ENCODE measurements at places on chromosomes 1 and 21.

DNA sequence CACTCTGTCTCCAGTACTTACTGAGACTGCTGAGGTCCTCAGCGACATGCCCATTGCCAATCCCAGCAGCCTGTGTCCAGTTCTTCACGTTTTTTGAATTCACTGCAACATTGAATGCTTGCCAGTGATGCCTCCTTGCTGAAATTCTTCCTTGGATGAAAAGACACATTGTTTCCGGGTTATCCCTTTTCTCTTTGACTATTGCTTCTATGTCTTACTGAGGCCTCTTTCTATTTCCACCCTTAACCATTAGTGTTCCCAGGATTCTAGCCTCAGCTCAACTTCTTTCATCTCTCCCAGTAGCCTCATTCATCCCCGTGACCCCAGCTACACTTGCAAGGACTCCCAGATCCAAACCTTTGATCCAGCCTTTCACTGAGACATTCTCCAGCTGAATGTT lies 46.5 kb upstream of the KIF26B start:
- no peak for DNase-seq

DNA sequence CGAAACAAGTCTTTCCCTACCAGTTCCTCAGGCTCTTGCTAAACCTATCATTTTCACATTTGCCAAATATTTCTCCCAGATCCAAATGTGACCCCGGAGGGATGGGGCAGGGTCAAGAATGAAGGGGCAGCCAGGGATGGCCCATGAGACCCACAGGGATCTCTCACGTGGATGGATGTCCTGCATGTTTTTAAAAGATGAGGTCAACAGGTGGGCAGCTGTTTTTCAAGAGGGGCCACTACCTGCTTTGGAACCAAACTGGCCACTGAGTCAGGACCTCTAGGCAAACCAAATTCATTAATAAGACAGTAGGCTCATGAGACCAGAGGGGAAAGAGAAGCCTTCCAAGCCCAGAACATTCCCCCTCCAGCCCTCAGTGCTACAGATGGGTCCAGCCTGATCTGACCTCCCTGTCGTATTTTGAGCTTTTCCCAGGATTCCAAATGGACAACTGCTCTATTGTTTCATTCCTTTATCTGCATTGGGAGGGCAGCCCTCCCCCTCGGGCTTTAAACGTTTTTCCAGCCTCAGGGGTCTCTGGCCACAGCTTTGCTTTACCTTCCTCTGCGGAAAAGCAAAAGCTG lies 252.5 kb upstream of the IRF2BP2 start:
- no peak for DNase-seq

DNA sequence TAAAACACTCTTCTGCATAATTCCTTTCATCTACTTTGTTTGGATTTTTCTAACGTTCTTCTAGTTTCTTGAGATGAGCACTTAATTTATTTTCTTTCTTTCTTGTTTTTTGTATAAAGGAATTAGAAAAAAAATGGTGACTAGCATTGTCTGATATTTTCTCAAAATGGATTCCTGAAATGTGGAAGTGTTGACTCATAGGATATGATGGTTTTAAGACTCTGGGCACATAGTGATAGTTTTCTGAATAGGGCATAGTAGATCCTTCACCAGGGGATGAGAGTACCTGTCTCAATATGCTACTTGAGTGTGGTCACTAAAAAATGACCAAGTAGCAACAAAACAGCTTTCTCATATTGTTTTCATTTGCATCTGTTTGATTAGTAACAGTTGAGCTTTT lies 100.9 kb downstream of the PEX14 start:
- DNase-seq = no peak

- DNase-seq = no peak
Measured at GRCh38 chr1:199490769-199491527, 536.6 kb upstream of the NR5A2 start.

GRCh38 chr1:241482761-241483250 lies 36.7 kb downstream of the FH start:
- no peak for DNase-seq

DNA sequence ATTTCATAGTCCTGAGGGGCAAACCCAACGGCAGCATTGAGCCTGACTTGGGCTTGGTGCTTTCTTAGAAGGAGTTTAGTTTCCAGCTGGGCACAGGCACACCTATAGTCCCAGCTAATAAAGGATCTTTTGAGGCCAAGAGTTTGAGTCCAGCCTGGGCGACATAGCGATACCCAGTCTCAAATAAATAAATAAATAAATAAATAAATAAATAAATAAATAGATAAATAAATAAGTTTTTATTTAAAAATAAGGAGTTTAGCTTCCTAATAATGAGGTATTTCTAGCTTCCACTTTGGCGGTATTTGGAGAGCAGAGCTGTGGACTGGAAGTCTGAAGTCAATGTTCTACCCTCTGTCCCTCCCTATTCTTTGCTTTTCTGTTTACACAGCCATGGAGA lies 186.6 kb downstream of the URB2 start:
- no peak for DNase-seq

- no peak for DNase-seq
Measured at GRCh38 chr1:192579010-192579738, 3.6 kb downstream of the RGS1 start.

- DNase-seq = no peak
Measured at GRCh38 chr1:176174108-176174507, 33.0 kb downstream of the COP1 start.

GRCh38 chr1:170590921-170591705 lies 59.1 kb downstream of the GORAB start:
- DNase-seq = no peak

DNA sequence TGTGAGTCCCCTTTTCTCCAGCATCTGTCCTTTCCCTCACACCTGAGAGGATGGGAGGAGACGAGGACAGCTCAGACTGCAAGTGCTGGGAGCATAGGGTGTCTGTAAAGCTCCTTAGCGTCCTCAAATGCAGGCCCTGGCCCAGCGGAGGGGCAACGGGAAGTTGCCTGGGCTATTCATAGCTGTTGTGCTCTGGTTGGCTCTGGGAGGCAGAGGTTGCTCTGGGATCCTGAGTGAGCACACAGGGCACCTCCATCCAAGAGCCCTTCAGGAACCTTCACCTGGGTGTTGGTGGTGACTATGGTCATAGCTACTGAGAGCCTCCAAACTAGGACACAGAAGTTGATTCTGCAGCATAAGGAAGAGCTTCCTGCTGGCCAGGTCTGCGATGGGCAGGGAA lies 2.6 kb downstream of the PADI1 start:
- no peak for DNase-seq

GRCh38 chr1:117009132-117009531 lies 7.6 kb downstream of the CD101 start:
- DNase-seq = no peak

- DNase-seq = peak; percentile 54
Measured at GRCh38 chr1:25549273-25550154, 6.1 kb downstream of the LDLRAP1 start.

DNA sequence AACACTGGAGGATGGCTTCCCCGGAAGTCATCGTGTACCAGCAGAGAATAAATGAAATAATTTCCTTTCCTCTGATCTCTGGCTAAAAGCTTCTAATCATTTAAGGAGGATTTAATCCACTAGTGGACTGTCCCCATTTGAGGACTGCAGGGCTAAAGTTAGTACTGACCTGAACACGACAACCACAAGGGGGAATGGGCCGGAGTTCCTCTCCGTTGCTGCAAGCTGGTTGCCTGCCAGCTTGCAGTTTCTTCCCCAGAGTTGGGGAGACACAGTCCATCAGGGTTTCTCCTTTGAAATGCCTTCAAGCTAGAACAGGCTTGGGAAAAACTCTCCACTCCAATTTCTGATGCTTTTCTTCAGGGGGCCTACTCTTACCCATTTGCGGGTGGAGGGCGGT lies 35.5 kb upstream of the NPL start:
- no peak for DNase-seq

DNA sequence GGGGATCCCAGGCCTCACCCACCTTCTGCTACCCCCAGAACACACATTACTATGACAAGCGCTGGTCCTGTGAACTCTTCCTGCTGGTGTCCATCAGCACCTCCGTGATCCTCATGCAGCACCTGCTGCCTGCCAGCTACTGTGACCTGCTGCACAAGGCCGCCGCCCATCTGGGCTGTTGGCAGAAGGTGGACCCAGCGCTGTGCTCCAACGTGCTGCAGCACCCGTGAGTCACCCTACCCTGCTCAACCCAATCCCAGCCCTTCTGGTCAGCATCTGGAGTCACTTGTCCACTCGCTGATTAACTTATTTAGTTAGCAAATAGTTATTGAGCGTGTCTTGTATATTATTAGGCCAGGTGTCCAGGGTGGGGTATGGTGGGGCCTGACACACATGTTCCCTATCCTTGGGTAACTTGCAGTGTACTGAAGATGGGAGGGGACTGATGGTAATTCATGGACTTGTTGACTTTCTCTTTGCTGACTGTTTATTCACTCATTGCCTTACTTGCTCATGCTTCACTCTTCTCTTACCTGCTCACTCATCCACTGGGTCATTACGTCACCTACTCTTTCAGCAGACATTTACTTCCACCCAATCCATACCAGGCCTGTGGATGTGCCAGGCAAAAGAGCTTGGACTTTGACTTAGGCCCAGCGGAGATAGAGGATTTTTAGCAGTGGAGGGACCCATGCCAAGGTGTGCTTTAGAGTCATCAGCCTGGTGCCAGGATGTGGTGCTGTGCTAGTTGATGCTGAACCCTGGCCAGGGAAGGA lies 12.9 kb upstream of the KPNA6 start:
- DNase-seq = no peak

DNA sequence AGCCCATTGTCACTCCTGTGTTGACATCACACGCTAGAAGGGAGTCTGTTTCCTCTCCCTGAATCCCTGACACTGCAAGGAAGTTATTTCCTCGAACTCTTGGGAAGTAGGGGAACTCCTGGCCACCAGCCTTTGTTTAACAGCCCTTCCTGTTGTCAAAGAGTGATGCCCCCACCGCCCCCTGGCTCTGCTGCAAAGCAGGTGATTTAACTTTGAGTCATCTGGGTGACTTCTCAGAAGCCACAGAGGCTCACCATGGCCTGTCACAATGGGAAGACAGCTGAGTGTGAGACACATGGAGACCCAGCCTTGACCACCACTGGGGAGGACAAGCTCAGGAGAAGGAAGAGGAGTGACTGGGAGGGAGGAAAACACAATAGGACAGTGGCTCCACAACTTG lies 182.8 kb downstream of the PSMG1 start:
- no peak for DNase-seq

DNA sequence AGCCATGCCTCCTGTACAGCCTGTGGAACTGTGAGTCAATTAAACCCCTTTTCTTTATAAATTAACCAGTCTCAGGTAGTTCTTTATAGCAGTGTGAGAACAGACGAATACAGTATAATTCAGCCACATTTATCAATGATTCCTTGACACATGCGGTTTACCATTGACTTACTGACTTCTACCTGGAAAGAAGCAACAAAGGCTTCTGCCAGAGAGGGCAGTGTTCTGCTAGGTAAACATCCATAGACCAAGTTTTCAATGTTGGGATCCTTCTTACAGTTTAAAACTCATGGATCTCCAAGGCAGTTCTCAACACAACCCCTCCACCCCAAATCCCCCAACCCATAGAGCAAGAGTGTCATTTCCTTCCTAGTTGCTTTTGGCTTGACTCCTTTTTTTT lies 150.6 kb downstream of the ZNF648 start:
- no peak for DNase-seq

- no peak for DNase-seq
Measured at GRCh38 chr1:168725831-168726230, 3.2 kb downstream of the DPT start.

GRCh38 chr1:233300326-233300725 lies 4.8 kb upstream of the PCNX2 start:
- DNase-seq = no peak

- no peak for DNase-seq
Measured at GRCh38 chr1:61518670-61519400, 206.1 kb downstream of the TM2D1 start.

GRCh38 chr1:159179906-159180305 lies 8.5 kb downstream of the CADM3 start:
- no peak for DNase-seq

GRCh38 chr21:36369064-36369685 lies 16.0 kb upstream of the CHAF1B start:
- DNase-seq = no peak

- no peak for DNase-seq
Measured at GRCh38 chr1:115767403-115767802, 1.1 kb downstream of the CASQ2 start.

DNA sequence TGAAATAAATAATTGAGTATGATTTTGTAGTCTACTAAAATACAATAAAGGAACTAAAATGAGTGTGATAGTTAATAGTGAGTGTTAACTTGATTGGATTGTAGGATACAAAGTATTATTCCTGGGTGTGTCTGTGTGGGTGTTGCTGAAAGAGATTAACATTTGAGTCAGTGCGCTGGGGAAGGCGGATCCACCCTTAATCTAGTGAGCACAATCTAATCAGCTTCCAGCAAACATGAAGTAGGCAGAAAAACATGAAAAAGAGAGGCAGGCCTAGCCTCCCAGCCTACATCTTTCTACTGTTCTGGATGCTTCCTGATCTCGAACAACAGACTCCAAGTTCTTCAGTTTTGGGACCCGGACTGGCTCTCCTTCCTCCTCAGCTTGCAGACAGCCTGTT lies 1716.6 kb downstream of the MRPL39 start:
- no peak for DNase-seq

Measured in stimulated activated CD4-positive, alpha-beta T cell treated with anti-CD3 and anti-CD28 coated beads, Interleukin-1b, Interleukin-23, amount 100 ng/mL, for 1 hour (primary cell).